ENCODE measurements at places on chromosomes 1 and 21. TPM values are rescaled to one million over a fixed set of nuclear protein-coding genes. Genes with fewer than 3 reads are reported as not detected.

GRCh38 chr21:36636439-36636838 is 62.5 kb upstream of the SIM2 start:
- no peaks in the 10 kb centered on the region for H3K36me3 ChIP-seq
- no peak overlapping the region for H3K27ac ChIP-seq

Gene PTAFR
- 3.5 TPM for total RNA-seq

DNA sequence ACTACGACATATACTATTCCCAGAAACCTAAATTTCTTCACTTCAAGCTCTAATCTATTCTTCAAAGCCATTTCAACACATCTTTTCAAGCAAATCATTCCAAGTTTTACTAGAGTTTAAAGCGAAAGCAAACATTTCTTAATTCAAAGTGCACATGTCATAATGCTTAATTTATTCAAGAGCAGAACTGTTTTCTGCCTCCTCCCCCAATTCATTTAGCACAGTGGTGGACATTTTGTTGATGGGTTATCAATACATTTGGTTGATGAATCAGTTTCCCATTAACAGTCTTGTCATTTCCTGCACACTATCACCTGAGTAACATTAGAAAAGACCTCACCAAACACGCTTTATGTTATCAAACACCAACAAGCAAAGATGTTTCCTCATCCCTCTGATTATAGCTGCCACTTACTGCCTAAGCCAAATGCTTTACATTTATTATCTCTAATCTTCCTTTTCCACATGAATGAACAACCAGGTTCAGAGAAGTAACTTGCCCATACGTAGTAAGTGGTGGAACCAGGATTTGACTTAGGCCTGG is 2.0 kb downstream of the SRSF4 start:
- H3K4me1 ChIP-seq: peaks cover 62% of the 10 kb centered on the region
- no peaks in the 10 kb centered on the region for H3K36me3 ChIP-seq
- H3K4me3 ChIP-seq: peak overlapping the region; percentile 94
- peak overlapping the region; percentile 100 for H3K27ac ChIP-seq
- DNase-seq: no peak

DNA sequence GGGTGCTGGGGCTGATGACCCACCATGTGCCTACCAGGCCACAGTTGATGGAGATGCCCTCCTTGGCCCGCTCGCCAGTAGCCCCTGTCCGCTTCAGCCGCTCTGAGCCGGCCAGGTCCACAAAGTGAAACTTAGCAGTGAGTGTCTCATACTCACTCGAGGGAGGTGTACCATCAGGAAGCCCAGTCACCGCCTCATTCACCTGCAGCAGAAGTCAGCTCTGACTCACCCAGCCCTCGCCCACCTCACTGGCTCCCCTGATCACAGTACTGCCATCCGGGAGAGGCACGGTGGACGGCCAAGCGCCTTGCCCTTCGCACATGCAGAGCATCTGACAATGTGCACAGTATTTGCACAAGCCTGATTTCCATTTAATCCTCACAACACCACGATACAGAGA is 18.8 kb downstream of the KIF21B start:
- no peaks in the 10 kb centered on the region for H3K27me3 ChIP-seq
- H3K27ac ChIP-seq: no peak overlapping the region
- peaks cover 36% of the 10 kb centered on the region for H3K36me3 ChIP-seq
- H3K4me1 ChIP-seq: no peaks in the 10 kb centered on the region
- no peak for DNase-seq

DNA sequence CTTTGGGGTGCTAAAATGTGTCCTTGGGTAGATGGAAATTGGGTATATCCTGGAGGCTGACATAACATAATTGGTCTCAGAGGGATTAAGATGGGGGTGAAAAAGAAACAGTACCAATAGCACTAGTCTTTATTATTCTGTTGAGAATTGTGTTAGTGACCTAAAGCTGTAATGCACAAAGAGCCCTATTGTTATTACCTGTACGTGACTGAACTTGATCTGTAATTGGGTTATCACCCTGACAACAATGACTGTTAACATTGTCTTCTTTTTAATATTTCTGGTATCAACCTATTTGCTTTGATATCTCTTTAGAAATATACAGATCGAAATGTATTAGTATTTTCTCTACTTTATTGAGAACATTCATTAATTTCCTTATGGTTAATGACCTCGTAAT is 147.6 kb downstream of the NEK7 start:
- H3K4me1 ChIP-seq: no peaks in the 10 kb centered on the region
- no peak overlapping the region for H3K27ac ChIP-seq
- H3K4me3 ChIP-seq: no peak overlapping the region
- no peak for DNase-seq
- no peaks in the 10 kb centered on the region for H3K27me3 ChIP-seq

- H3K27me3 ChIP-seq: peaks cover 96% of the 10 kb centered on the region
- DNase-seq: no peak
- no peak overlapping the region for H3K4me3 ChIP-seq
- no peaks in the 10 kb centered on the region for H3K36me3 ChIP-seq
Measured at GRCh38 chr1:2632051-2632430, 775 bp downstream of the MMEL1 start.

GRCh38 chr1:99590578-99591209 is 55.2 kb upstream of the PALMD start:
- H3K4me3 ChIP-seq: no peak overlapping the region
- no peaks in the 10 kb centered on the region for H3K36me3 ChIP-seq
- no peaks in the 10 kb centered on the region for H3K27me3 ChIP-seq
- peak; percentile 71 for DNase-seq

DNA sequence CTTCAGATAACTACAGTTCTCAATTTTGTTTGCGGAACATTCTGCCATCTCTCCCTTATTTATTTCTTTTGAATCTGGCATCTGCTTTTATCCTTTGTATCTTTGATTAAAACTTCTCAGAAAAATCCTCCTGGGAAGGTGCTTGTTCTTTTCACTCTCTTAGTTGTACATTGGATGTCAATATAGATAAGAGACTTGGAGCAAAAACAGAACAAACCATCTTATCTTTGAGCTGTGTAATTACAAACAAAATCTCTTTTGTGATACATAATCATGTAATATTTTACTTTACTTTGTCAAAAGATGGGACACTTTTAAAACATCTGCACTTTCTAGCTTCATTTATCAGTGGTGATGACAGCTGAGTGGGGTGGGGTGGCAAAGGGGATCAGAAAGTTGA is 307.2 kb upstream of the LYPLAL1 start:
- no peak overlapping the region for H3K27ac ChIP-seq
- no peak overlapping the region for H3K4me3 ChIP-seq
- H3K36me3 ChIP-seq: no peaks in the 10 kb centered on the region
- no peaks in the 10 kb centered on the region for H3K4me1 ChIP-seq
- H3K27me3 ChIP-seq: no peaks in the 10 kb centered on the region

GRCh38 chr1:156104065-156104810 is 10.3 kb upstream of the LMNA start:
- peak overlapping the region; percentile 94 for H3K27ac ChIP-seq
- H3K4me1 ChIP-seq: peaks cover 40% of the 10 kb centered on the region
- H3K4me3 ChIP-seq: no peak overlapping the region
- H3K27me3 ChIP-seq: no peaks in the 10 kb centered on the region
- peak; percentile 70 for DNase-seq

DNA sequence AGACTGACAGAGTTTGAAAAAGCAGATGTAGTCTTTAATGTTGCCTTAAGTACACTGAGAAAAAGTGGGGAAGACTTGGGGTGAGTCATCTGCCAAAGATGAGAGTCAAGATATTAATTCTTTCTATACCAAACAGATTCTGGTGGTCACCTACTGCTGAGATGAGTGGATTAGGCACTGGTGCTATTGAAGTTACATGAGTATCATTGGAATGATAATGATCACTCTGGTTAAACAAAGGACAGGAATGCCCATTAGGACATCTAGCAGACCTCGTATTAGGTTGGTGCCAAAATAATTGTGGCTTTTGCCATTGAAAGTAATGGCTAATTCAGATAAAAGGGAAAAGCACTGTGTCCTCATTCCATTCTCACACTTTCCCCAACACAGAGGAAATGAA is 1588.9 kb downstream of the KCNT2 start:
- no peaks in the 10 kb centered on the region for H3K27me3 ChIP-seq
- H3K36me3 ChIP-seq: no peaks in the 10 kb centered on the region
- no peak for DNase-seq
- H3K4me3 ChIP-seq: no peak overlapping the region

DNA sequence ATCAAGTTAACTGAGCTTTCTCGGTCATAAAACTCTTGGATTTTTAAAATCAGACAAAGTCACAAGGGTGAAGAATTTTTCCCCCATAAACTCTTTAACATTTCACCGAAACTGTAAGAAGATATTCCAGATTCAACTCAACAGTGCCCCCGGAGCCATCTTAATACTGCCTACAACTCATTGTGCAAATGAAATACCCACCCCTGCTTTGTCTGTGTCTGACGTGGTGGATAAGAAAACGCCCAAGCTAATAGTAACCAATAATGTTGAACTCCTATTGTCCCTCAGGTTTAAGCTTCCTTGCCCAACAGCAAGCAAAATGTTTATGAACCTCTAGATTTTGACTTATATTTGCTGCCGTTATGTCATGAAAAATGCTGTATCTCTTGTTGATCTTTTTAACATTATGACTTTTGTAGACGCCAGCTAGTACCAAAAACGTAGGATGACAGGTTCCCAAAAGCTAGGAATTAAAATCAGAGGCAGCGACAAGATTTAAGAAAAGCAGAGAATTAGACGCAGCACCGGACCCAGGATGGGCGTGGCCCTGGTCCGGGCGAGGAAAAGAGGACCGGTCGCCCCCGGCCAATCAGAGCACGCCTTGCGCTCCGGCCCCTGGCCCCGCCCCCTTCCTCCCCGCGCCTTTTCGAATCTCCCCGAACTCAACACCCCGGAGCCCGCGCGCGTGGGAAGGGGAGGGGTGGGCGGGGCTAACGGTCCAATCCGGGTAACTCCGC is 1.1 kb downstream of the STMN1 start:
- peak overlapping the region; percentile 98 for H3K4me3 ChIP-seq
- H3K27me3 ChIP-seq: no peaks in the 10 kb centered on the region
- DNase-seq: peak; percentile 98
- peak overlapping the region; percentile 86 for H3K27ac ChIP-seq
- H3K4me1 ChIP-seq: peaks cover 46% of the 10 kb centered on the region

- H3K4me3 ChIP-seq: no peak overlapping the region
- no peak for DNase-seq
- peaks cover 12% of the 10 kb centered on the region for H3K4me1 ChIP-seq
- H3K27ac ChIP-seq: no peak overlapping the region
Measured at GRCh38 chr21:36776981-36777617, 78.2 kb downstream of the SIM2 start.

- H3K27ac ChIP-seq: no peak overlapping the region
- peaks cover 42% of the 10 kb centered on the region for H3K4me1 ChIP-seq
- H3K4me3 ChIP-seq: peak overlapping the region; percentile 54
- H3K36me3 ChIP-seq: peaks cover 23% of the 10 kb centered on the region
- peaks cover 69% of the 10 kb centered on the region for H3K27me3 ChIP-seq
Measured at GRCh38 chr1:1058088-1058905, 15.8 kb downstream of the RNF223 start.

- no peak overlapping the region for H3K4me3 ChIP-seq
- H3K27ac ChIP-seq: no peak overlapping the region
- no peaks in the 10 kb centered on the region for H3K36me3 ChIP-seq
- no peak for DNase-seq
Measured at GRCh38 chr1:54424398-54424797, 18.2 kb upstream of the SSBP3 start.

DNA sequence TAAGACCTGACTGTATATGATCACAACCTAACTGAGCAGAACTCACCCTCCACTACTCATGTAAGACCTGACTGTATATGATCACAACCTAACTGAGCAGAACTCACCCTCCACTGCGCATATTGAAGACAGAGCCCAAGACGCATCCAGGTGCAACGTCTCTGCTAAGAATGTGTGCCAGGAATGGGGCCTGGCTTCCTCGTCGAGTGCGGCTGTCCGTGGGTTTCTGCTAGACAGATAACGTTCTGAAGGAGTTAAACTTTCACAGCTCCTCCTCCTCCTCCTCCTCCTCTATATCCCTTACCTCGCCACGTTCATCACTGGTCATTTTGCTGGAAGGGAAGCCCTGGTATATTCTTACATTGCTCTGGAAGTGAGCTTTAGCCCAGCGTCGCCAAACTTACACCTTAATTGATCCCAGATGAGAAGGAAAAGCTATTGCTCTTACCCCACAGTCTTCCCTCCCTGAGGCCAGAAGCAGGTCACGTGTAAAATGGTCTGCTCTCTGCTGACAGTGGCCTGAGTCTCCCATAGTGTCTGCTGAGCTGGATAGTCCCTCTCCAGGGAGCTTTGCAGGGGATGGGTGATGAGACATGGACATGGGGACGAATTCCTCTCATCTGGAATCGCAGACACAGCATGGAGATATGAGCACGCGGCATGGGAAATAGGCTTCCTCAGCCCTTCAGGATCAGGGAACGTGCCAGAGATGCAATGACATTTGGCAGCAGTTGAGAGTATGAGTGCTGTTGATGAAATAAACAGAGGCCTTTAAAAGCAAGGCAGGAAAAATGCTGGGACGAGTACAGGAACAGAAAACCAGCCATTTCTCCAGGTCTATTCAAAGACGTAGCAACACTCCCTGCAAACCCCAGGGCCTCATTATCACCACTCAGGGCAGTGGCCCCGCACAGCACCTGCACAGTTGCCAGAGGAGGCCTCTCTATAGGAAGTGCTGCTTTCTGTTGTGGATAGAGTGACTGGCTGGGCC is 528.1 kb downstream of the KIF26B start:
- H3K36me3 ChIP-seq: no peaks in the 10 kb centered on the region
- no peaks in the 10 kb centered on the region for H3K27me3 ChIP-seq
- no peak overlapping the region for H3K27ac ChIP-seq
- no peak overlapping the region for H3K4me3 ChIP-seq
- DNase-seq: peak; percentile 68

Gene CAPN8
- 142 TPM for total RNA-seq

Gene DEPDC1
- total RNA-seq: 0.29 TPM

Gene AMY2B
- 19.2 TPM for total RNA-seq

DNA sequence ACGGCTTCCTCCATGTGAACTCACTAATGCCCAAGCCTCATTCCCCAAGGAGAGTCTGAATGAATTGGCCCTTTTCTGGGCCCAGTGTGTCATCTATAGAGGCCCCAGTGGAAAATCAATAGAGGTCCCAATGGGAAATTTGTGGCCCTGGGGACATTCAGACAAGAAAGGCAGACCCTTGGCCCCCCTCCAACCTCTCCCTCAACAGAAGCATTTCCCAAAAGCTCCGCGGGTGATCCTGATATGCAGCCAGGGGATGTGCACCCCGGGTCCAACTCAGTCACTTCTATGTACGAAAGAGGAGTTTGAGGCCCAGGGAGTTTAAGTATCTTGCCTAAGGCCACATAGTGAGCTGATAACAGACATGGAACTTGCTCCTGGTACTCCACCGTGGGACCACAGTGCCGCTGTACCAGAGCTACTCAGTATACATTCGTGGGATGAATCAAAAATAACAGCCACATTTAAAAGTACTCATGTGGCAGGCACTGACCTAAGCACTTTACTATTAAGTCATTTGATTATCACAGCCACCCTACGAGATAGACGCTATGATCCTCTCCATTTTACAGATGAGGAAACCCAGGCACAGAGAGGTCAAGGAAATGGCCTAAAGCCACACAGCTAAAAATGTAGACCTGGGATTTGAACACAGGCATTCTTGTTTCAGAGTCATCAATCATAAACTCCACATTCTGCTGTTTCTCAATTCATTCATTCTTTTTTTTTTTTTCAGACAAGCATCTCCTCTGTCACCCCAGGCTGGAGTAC is 8.5 kb downstream of the EPHA2 start:
- no peaks in the 10 kb centered on the region for H3K27me3 ChIP-seq
- H3K4me1 ChIP-seq: peaks cover 76% of the 10 kb centered on the region
- no peak for DNase-seq
- peak overlapping the region; percentile 89 for H3K27ac ChIP-seq
- no peak overlapping the region for H3K4me3 ChIP-seq

Data from stomach (tissue), 19 donors.